ENCODE measurements at places on chromosomes 3 and 15.

GRCh38 chr3:78255403-78255802, 1215.5 kb downstream of the ROBO2 start:
- no peak for DNase-seq

- no peak for DNase-seq
Measured at GRCh38 chr3:148175214-148175613, 522.5 kb upstream of the AGTR1 start.

GRCh38 chr3:50324351-50325112, 2.0 kb upstream of the HYAL2 start:
- DNase-seq: peak; percentile 40

GRCh38 chr3:18808429-18808828, 339.9 kb upstream of the KCNH8 start:
- no peak for DNase-seq

GRCh38 chr3:184523825-184524615, 37.6 kb upstream of the EPHB3 start:
- DNase-seq: no peak

GRCh38 chr15:39142500-39142899, 438.4 kb upstream of the THBS1 start:
- no peak for DNase-seq

GRCh38 chr3:69251078-69251805, 128.8 kb upstream of the LMOD3 start:
- DNase-seq: no peak

GRCh38 chr3:1381647-1382036, 288.8 kb downstream of the CNTN6 start:
- no peak for DNase-seq

- no peak for DNase-seq
Measured at GRCh38 chr3:149401926-149402310, 24.5 kb upstream of the TM4SF1 start.

DNA sequence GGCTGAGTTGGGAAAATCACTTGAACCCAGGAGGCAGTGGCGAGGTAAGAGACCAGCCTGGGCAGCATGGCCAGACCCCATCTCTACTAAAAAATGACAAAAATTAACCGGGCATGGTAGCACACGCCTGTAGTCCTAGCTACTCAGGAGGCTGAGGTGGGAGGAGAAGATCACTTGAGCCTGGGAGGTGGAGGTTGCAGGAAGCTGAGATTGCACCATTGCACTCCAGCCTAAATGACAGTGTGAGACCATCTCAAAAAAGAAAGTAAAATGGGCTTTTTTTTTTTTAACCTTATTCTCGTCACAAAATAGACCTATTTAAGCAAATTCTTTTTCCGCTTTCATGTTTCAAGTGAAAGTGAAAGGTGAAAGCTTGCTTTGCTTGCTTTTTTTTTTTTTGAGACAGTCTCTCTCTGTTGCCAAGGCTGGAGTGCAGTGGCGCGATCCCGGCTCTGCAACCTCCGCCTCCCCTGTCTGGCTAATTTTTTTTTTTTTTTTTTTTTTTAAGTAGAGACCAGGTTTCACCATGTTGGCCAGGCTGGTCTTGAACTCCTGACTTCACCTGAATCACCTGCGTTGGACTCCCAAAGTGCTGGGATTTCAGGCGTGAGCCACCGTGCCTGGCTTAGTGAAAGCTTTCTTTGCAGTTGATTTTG, 3.6 kb downstream of the PDIA3 start:
- DNase-seq: no peak

DNA sequence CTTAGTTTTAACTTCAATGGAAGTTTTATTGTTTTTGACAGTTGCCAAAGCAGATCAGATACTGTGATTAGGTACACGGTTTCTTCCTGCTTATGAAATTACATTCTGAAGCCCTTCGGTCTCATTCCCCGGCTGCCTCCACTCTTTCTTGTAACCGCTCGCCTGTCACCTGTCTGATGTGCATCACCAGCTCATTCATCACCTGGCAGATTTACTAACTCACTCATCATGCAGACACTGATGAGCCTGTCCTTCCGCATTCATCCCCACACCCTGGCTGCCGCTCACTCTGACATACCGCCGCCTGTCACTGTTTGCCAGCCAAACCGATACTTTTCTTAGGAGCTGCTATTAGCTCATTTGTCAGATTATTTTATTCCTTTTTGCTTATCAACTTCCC, 82.8 kb upstream of the NSMCE3 start:
- DNase-seq: no peak

DNA sequence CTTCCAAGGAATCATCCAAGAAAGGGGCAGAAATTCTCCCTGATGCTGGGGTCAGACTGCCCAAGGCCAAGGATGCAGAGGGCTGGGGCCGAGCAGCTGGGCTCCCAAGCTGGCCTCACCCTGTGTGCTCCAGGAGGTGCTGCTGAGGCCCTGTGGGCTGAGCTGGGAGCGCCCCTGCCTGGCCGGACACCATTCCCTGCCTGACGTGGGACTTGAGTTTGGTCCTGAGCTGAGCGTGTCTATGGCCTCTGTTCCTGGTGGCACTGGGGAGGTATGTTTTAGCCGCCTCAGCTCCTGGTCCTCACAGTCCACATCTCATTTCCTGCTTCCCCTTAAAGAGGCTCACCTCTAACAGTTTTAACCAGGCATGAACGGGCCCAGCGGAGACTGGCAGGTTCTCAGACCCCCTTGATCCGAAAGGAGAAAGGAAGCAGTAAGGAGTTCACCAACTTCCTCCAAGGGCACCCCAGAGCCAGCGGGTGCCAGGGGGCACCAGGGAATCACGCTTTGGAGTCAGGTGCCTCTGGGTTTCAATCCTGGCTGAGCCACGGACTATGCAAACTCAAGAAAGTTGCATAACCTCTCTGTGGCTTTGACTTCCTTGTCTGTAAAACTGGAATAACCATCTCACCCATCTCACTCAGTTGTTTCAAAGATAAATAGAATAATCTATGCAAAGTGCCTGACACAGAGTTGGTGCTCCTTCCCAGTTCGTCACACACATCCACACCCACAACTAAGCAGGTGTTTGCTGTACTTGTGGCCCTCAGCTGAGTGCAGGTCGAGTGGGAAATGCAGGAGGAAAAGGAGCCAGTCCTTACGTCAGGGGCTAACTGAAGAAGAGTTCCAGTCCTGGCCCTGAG, 48.6 kb downstream of the SLC12A8 start:
- no peak for DNase-seq

DNA sequence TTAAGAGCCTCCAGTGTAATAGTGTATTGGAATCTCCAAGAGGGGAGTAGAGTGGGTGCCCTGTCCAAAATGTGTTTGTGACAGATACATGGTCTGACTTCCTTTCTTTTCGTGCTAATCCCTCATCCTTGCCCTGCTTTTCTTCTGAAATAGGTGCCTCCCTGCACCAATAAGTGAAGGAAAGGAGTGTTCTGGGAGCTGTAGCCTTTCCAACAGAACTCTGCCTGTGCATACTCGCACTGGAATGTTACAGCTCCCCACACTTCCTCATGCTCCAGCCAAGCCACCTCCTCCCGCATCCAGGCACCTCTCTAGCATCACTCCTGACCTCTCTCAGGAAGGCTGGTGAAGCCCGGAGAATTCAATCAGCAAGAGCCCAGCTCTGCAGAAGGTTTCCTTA, 478.0 kb downstream of the GABRG3 start:
- no peak for DNase-seq

DNA sequence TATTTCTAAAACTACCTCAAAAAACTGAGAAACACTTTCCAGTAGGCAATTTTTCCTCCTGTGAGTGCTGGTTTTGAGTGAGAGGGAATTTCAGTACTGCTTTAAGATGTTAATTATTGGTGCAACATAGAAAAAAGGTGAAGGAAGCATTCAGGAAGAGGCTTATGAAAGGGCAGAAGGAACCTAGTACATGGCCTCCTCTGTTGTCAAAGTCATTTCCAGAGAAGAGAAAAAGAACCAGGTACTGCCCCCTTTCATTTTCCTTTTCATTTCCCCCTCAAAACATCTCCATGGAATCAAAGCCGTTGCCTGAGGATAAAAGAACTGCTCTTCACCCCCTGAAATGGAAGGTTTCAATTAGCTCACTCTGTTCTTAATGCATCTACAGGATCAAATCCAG, 19.8 kb downstream of the RARRES1 start:
- no peak for DNase-seq
